ENCODE measurements at places on chromosomes 6 and 20. TPM values are rescaled to one million over a fixed set of nuclear protein-coding genes. Genes with fewer than 3 reads are reported as not detected.

DNA sequence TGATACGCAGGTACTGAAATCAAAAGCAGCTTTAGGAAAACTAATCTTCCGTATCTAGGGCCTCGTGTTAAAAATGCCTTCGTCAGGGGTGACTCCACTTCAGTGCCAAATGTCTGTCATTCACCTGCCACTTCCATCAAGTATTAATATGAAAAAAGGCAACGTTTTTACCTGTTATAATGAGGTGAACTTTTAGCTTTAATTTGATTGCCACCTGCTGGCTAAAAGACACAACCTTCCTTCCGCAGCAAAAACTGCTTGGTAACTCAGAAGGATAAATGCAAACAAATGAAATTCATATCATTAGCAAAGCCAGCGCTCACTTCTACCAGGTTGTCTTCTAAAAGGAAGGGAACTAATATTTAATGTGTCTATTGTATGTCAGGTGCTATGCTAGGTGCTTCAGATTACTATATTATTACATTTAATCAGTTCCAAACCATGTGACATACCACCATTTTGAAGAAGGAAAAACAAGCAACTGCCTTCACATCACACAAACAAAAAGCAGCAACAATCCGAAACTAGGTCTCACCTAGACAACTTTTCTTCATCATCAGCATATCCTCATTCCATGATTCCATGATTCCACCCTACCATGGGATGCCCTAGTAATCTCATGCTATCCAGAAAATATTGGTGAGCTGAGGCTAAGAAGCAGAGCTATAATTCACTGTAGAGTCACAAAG lies 20.6 kb upstream of the ARHGAP18 start:
- DNase-seq = no peak
- H3K27ac ChIP-seq = peak overlapping the region; percentile 28
- no peak overlapping the region for H3K4me3 ChIP-seq
- H3K27me3 ChIP-seq = no peaks in the 10 kb centered on the region
- peaks cover 1% of the 10 kb centered on the region for H3K36me3 ChIP-seq

DNA sequence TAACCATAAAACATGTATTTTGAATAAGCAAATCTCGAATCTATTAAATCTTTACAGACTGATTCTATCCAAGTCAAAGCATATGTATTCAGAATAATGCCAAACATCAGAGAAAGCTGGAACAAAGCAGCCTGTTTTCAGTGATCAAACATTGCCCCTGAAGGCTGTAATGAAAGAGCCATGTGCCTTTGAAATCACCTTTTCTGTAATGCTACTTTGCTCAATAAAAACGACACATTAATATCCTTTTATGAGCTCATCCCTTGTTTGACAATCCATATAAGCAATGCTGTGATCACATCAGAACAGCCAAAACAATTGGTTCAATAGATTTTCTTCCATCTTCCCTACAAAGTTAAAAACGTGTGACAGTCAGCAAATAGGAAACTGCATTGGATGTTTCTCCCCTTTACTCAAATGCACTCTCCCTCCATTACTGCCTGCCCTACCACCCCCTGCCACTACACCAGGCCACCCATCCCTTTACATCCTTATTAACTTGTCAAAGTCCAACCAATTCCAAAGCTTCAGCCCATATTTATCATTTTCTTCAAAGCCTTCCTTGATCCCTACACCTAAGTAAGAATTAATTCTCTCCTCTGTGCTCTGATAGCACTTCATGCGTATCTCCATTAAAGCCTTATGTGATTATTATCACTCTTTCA lies 42.0 kb downstream of the THEMIS start:
- H3K4me3 ChIP-seq = peak overlapping the region; percentile 14
- no peaks in the 10 kb centered on the region for H3K27me3 ChIP-seq
- H3K36me3 ChIP-seq = peaks cover 44% of the 10 kb centered on the region
- peaks cover 53% of the 10 kb centered on the region for H3K4me1 ChIP-seq

DNA sequence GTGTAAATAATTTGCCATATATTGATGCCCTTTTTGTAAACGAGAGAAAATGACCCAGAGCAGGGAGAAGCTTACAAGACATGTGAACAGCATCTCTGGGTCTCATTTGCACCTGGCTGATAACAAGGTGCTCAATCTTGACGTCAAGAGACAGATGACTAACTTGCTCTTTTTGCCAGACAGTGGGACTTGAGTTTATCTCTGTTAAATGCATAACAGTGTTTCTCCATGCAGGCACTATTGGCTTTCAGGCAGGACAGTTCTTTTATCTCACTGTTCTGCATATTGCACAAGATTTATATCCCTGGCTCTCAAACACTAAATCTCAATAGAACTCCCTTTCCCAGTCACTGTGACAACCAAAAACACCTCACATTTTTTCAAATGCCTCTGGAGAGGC lies 56.4 kb downstream of the RFX6 start:
- H3K4me1 ChIP-seq = no peaks in the 10 kb centered on the region
- DNase-seq = no peak
- H3K36me3 ChIP-seq = no peaks in the 10 kb centered on the region
- H3K27ac ChIP-seq = no peak overlapping the region
- no peaks in the 10 kb centered on the region for H3K27me3 ChIP-seq
- H3K4me3 ChIP-seq = no peak overlapping the region

DNA sequence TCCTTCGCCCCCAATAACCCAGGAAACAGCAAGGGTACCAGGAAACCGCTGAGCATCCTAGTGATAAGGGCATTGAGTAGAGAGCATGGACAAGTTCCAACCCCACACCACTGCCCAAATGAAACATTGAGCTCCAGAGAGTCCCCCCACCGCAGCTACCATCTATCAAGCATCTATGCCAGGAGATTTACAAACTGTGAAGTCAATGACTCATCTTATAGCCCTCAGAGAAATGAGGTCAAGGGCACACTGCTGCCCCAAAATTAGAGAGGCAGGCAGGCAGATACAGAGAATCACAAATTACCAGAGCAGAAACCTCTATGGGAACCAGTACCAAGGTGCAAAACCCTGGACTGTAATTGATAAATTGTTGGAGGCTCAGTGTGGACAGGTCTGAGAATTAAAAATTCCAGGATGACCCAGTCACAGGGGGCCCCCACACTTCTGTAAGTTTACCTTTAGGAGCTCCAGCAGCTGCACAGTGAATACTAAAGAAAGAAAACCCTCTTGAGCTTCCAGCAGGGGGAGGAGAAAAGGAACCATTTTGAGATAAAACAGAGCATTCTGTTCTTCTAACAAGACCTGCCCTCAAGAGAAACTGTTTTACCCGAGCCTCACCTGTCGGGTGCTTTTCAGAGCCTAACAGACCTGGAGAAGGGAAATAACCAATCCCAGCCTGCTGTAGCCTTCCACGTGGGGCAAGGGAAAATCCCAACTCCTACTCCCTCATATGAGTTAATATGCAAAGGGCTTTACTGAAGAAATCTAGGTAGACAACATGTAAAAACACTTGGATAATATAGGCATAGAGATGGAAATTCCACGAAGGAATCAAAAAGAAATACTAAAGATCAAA lies 118.0 kb upstream of the ARID1B start:
- H3K4me3 ChIP-seq = no peak overlapping the region
- no peaks in the 10 kb centered on the region for H3K36me3 ChIP-seq
- H3K4me1 ChIP-seq = peaks cover 2% of the 10 kb centered on the region
- H3K27ac ChIP-seq = no peak overlapping the region
- H3K27me3 ChIP-seq = peaks cover 2% of the 10 kb centered on the region

GRCh38 chr20:19370076-19371075 lies 157.9 kb downstream of the SLC24A3 start:
- DNase-seq = no peak

The NEURL2 gene
- total RNA-seq = 3.9 TPM

DNA sequence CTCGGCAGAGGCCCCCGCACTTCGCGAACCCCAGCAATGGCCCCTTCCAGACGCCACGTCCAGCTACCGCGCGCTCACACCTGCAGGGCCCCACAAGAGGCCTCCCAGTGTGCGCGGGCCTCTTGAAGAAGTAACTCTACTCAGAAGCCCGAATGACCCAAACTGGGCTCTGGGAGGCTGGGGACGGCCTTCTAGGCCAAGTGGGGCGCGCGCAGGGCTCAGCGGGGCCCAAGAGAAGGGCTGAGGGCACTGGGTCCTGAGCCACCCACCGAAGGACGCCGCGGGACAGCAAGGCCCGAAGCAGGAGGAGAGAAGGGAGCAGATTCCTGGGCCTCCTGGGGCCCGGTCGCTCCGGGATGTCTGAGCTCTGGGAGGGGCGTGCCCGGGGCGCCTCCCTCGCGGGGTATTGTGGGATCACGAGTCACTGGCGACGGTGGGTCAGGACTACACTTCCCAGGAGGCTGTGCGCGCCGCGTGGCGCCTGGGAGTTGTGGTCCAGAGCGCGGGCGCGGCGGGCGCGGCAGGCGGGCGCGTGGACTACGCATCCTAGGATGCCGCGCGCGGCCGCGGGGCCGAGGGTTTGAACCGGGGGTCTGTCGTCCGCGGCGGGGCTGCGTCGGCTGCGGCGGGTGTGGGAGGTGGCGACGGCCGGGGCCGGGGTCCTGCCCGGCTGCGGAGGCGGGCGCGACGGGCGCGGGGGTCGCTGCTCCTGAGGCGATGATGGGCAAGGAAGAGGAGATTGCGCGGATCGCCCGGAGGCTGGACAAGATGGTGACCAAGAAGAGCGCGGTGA lies at the start of gene TCEA2:
Gene TCEA2, plus strand, starts transcription at position 603 of the 793 bp plus-strand sequence. Its CDS starts 115 bp downstream, at position 718.
- DNase-seq = peak; percentile 96
- peaks cover 43% of the 10 kb centered on the region for H3K4me1 ChIP-seq
- no peaks in the 10 kb centered on the region for H3K36me3 ChIP-seq
- H3K4me3 ChIP-seq = peak within 1 kb of the TSS; percentile 95
- H3K27ac ChIP-seq = peak within 1 kb of the TSS; percentile 89
- no peaks in the 10 kb centered on the region for H3K27me3 ChIP-seq

DNA sequence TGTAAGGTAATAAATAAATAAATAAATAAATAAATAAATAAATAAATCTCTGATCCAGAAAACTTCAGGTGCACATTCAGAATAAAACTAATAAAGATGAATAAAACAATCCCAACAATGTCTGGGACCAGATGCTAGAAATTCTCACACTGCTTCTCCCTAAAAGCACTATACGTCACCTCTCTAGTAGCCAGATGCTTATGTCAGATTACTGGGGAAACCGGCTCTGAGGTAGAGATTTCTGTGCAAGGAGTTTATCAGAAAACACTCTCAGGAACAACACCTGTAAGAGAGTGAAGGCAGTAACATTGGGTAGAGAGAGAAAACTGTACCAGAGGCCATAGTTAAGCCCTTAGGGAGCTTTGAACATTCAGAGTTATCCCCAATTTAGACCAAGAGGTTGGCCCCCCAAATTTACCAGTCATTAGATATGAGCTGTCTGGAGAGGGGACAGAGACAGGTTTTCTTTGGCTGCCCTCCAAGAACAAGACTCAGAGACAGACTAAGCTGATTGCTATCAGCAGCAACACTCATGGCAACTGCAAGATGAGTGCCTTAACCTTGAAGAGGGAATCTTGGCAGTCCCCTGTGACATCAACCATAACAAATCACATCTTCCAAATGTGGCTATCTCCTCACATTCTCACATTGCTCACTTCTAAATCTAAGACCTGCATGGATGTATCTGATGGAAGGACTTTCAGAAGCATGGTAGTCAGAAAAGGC lies 151.2 kb upstream of the BMP5 start:
- H3K27ac ChIP-seq = no peak overlapping the region
- no peaks in the 10 kb centered on the region for H3K4me1 ChIP-seq
- H3K4me3 ChIP-seq = no peak overlapping the region
- DNase-seq = no peak
- H3K36me3 ChIP-seq = no peaks in the 10 kb centered on the region

The EPPIN gene
- not detected for total RNA-seq

DNA sequence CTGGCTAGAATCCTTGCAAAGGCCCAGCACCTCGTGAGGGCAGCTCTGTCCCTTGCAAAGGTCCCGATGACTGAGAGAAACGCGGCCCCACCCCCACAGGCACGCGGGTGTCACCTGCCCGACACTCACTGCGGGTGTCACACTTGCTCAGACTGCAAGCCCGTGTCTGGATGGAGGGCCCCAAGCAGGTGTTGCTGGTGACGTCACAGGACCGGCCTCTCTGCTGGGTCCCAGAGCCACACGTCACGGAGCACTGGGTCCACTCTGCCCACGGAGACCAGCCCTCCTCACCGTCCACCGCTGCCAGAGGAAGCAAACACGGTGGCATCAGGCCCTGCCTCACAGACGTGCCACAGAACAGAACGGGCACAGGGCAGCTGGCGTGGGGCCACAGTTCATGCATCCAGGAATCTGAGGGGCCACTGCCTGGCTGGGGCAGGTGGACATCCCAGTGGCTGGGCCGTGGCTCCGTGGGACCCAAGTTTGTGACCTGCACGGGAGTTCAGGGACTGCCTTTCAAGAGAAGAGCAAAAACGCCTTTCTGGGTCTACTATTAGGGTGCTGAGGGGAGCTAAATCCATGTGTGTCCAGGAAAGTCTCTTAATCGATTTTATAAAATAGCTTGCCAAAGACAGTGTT lies 16.0 kb downstream of the THBS2 start:
- no peaks in the 10 kb centered on the region for H3K27me3 ChIP-seq
- H3K4me3 ChIP-seq = no peak overlapping the region
- no peak for DNase-seq
- peaks cover 3% of the 10 kb centered on the region for H3K36me3 ChIP-seq

DNA sequence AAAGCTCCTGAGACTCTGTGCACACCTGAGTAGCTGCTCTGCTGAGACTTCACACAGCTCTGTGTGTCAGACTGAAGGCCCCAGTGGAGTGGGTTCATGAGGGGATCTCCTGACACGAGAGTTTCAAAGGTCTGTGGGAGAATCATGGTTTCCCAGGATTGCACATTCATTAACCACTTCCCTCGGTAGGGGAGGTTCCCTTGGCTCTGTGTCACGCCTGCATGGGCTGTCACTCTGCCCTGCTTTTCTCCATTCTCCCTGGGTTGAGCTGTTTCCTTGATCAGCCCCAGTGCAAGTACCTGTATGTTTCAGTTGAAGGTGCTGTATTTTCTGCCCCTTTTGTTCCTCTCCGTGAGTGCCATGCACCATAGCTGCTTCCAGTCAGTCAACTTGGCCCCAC lies 236.9 kb downstream of the EPM2A start:
- no peak overlapping the region for H3K4me3 ChIP-seq
- H3K4me1 ChIP-seq = no peaks in the 10 kb centered on the region
- no peak for DNase-seq
- H3K36me3 ChIP-seq = no peaks in the 10 kb centered on the region
- no peaks in the 10 kb centered on the region for H3K27me3 ChIP-seq
- H3K27ac ChIP-seq = no peak overlapping the region

- H3K27ac ChIP-seq = no peak overlapping the region
- H3K4me3 ChIP-seq = no peak overlapping the region
- H3K36me3 ChIP-seq = no peaks in the 10 kb centered on the region
- no peak for DNase-seq
- H3K4me1 ChIP-seq = no peaks in the 10 kb centered on the region
These were observed 88.6 kb downstream of the LIN28B start for GRCh38 chr6:105045526-105045925.

DNA sequence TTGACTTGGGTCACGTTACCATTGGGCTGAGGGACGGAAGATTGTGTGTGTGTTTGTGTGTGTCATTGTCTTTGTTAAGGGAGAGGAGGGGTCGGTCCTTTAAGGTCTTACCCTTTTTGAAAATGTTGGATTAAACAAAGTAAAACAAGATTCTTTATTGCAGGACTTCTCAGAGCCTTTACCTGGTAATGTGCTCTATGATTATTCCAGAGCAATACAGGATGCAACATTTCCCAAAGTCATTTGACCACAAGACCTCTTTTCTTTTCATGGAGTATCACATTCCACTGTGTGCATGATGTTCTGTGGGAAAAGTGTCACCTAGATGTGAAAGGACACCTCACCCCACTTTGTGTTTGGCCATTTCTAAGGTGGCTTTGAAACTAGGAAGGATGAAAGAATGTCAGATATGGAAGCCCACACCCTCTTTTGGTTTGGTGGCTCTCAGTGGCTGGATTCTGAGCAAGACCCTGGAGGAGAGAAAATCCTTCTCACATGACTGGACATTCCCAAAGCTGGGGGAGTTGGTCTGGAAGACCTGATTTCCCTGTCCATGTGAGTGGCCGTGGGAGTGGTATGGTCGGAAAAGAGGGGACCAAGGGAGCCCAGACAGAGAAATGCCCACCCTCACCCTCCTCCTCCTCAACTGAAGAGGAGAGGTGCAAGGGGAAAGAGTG lies 18.2 kb upstream of the ZNF831 start:
- peak overlapping the region; percentile 80 for H3K27ac ChIP-seq
- H3K36me3 ChIP-seq = no peaks in the 10 kb centered on the region
- DNase-seq = no peak
